ENCODE measurements at places on chromosomes 11 and 22.

GRCh38 chr11:1482581-1483444 lies 3.8 kb downstream of the MOB2 start:
- H3K4me3 ChIP-seq, result no peak overlapping the region
- peaks cover 29% of the 10 kb centered on the region for H3K4me1 ChIP-seq
- no peak overlapping the region for H3K27ac ChIP-seq

GRCh38 chr11:59010708-59011107 lies 71.4 kb downstream of the GLYATL1 start:
- H3K27me3 ChIP-seq, result peaks cover 3% of the 10 kb centered on the region
- no peak overlapping the region for H3K4me3 ChIP-seq
- no peaks in the 10 kb centered on the region for H3K36me3 ChIP-seq
- H3K4me1 ChIP-seq, result no peaks in the 10 kb centered on the region
- DNase-seq, result no peak

DNA sequence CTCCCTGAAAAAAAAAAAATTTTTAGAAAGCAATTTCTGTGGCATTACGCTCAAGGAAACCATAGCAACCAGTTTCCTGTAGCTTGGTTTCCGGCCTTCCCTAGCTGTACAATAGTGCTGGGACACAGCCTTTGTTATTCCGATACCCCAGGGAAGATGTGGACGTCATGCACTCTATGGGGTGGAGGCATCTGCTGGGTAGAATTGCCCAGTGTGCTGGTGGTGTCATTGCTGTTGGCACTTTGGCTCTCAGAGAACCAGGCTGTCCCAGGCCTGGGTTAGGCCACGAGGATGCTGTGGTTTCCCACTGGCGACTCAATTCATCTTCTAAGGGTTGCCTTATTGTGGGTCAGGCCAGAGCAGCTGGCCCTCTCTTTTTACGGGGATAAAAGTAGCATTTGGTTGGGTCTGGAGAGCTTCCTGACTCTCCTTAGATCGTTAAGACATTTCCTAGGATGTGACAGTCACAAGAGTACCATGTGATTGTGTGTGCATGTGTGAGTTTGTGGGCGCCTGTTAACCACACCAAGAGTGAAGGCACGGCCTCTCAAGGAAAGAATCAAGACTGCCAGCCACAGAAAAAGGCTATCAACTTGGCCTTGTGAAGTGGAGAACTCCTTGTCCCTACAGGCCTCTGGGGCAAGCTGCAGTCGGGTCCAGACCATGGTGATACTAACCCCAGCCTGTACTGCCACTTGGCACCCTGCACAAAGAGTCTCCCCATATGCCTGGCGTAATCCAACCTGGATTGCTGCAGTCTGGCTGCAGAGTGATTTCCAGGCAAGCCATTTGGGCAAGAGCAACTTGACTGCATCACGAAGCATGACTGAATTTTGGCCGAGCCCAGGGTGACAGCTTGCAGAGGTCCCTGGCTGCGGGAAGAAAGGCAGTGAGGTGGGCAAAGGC lies 35.9 kb upstream of the NAV2 start:
- H3K4me1 ChIP-seq, result no peaks in the 10 kb centered on the region
- no peaks in the 10 kb centered on the region for H3K36me3 ChIP-seq
- H3K27ac ChIP-seq, result no peak overlapping the region
- DNase-seq, result no peak
- H3K27me3 ChIP-seq, result no peaks in the 10 kb centered on the region

GRCh38 chr11:10550503-10551289 lies 9.7 kb upstream of the RNF141 start:
- no peaks in the 10 kb centered on the region for H3K4me1 ChIP-seq
- no peaks in the 10 kb centered on the region for H3K27me3 ChIP-seq
- H3K4me3 ChIP-seq, result no peak overlapping the region
- H3K36me3 ChIP-seq, result no peaks in the 10 kb centered on the region

- no peaks in the 10 kb centered on the region for H3K36me3 ChIP-seq
- H3K27me3 ChIP-seq, result peaks cover 9% of the 10 kb centered on the region
- H3K27ac ChIP-seq, result no peak overlapping the region
- DNase-seq, result no peak
Observed at GRCh38 chr22:43591380-43591779, 179.6 kb downstream of the MPPED1 start.

DNA sequence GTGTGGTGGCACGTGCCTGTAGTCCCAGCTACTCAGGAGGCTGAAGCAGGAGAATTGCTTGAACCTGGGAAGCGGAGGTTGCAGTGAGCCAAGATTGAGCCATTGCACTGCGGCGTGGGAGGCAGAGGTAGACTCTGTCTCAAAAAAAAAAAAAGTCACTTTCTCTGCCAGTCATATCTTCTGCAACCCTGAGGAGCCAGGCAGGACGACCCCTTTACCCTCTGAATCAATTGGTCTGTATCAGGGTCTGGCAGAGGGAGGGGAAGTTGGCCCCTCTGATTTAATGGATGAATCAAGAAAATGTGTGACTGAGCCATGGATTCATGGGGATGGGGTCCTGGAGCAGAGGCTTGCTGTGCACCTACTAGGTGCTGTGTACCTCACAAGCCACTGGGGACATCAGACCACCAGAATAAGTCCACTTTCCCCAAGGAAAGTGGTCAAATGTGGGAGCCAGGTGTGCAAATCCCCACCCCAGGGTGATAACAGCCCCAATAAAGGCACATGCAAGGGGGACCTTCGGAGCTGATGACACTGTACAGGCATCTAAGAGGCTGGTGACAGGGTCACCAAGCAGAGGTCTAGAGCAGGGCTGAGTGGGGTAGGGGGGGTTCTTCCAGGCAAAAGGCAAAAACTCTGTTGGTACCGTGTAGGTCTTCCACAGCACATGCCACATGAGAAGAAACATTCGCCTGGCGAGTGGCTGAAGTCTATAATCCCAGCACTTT lies 29.0 kb downstream of the TXN2 start:
- H3K27me3 ChIP-seq, result no peaks in the 10 kb centered on the region
- DNase-seq, result no peak
- H3K36me3 ChIP-seq, result no peaks in the 10 kb centered on the region

DNA sequence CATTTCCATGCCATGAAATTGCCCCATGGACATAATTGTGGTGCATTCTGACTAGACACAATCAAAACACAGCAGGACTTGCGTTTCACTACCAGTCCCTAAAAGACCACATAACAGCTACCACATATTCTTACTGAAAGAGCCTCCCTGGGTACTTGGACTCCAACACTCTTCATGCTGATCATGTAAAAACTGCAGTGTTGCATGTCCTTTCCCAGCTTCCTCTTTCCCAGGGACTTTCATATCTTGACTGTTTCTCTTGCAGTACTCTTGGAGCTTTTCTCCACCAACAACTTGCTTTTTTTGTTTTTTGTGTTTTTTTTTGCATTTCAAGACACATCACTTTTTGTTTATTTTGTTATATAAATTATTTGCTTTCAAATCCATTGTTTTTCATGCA lies 22.9 kb downstream of the MS4A6E start:
- H3K27me3 ChIP-seq, result peaks cover 4% of the 10 kb centered on the region
- no peaks in the 10 kb centered on the region for H3K36me3 ChIP-seq
- no peak for DNase-seq
- H3K4me3 ChIP-seq, result no peak overlapping the region
- H3K27ac ChIP-seq, result no peak overlapping the region

DNA sequence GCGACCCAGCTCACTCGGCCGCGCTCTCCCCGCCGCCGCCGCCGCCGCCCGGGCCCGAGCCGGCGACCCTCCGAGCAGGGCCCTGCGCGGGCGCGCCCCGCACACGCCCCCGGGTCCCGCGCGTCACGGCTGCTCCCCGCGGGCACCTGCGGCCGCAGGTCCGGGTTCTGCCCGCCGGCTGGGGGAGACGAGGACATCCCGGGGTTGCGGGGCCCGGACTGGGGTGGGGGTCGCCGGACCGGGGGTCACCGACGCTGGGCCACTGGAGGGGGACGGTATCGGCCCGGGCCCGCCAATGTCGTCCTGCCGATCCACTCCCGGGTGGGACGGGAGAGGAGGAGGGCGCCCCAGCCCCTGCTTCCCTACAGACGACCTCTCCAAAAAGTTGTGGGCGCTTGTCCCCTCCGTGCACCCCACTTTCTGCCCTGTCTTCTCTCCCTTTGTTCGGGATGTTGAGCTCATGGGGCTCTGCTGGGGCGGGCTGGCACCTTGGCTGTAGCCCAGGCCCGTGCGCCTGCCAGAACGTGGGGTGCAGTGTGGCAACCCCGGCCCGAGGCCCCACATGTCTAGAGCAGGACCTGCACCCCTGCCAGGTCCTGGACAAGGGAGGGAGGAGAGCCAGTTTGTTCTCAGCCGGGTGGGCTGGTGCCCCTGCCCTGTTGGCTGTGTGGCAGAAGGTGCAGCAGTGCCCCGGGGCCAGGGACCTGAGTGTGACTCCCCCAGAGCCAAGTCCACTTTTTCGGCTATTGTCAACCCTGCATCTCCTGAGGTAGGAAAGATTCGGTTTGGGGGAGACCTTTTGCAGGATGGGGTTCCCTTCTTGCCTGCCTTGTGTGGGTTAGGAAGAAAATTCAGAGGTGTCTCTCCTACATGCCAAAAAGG lies 40.2 kb upstream of the CELSR1 start:
- H3K27ac ChIP-seq, result no peak overlapping the region
- peak overlapping the region; percentile 65 for H3K4me3 ChIP-seq
- DNase-seq, result no peak
- H3K36me3 ChIP-seq, result no peaks in the 10 kb centered on the region
